ENCODE measurements at places on chromosomes 12 and 14.

- no peak for DNase-seq
Measured at GRCh38 chr14:68463705-68464374, 329.0 kb downstream of the ZFP36L1 start.

DNA sequence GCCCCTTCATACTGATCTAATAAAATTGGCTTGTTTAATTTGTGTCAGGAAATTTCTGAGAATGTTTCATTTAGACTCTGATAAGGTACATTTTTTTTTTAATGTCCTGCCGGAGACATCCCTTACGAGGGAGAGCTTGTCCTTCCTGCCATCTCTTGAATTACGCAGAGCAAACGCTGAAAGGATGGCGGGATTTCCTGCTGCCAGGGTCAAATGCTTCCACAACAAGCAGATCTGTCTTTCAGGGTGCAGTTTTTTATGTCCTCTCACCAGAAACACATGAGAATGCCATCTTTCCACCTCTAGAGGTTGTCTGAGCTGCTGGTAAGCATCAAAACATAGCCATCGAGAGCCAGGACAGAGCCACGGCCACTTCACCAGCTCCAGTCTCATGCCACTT, 126.8 kb upstream of the ARHGAP5 start:
- DNase-seq: no peak

GRCh38 chr14:93832665-93833064, 44.4 kb upstream of the PRIMA1 start:
- peak; percentile 1 for DNase-seq

DNA sequence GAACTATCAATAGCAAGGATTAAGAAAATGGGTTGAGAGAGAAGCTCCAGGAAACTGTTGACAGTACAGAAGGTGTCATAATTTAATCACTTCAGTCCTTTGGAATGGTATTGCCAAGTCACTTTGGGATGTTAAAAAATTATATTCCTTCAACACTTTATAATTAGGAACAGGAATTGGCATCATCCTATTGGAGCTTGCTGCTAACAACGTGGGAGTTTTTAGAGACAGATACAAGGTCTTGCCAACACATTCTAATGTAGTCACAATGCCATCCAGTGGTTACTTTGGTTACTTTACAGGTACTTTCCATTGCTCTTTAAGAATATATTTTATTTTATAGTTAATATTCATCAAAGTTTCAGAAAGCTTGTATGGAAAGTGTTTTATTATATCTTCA, 310.1 kb downstream of the SYT1 start:
- DNase-seq: peak; percentile 45

GRCh38 chr12:39628836-39629235, 9.2 kb upstream of the ABCD2 start:
- DNase-seq: no peak

DNA sequence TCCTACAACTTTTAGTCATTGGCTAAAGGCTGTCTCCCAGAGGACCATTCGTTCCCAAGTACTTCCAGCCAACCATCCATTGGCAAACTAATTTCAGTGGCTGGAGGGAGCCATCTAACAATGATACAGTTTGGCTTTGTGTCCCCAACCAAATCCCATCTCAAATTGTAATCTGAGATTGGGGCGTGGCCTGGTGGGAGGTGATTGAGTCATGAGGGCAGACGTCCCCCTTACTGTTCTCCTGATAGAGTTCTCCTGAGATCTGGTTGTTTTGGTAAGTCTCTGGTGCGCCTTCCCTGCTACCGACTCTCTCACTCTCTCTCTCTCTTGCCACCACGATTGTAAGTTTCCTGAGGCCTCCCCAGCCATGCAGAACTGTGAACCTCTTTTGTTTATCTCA, 99.7 kb upstream of the FUT8 start:
- DNase-seq: no peak

DNA sequence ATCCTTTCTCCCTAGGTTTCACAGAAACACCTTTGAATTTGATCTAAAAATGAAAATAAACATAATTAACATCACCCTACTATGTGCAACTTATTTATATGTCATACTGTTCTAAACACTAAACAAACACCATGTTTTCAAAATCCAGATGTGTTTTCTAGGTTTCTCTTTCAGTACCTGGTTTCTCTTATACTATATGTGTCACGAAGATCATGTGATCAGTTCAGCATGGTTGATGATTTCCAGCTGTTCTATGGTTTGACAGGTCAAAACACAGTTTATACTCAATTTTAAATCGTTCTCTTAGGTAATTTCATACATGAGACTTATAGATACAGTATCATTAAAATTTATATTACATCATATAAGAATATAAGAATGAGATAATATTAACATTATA, 373.1 kb downstream of the SOX5 start:
- DNase-seq: no peak

- no peak for DNase-seq
Measured at GRCh38 chr12:25018146-25018545, 69.2 kb upstream of the BCAT1 start.

DNA sequence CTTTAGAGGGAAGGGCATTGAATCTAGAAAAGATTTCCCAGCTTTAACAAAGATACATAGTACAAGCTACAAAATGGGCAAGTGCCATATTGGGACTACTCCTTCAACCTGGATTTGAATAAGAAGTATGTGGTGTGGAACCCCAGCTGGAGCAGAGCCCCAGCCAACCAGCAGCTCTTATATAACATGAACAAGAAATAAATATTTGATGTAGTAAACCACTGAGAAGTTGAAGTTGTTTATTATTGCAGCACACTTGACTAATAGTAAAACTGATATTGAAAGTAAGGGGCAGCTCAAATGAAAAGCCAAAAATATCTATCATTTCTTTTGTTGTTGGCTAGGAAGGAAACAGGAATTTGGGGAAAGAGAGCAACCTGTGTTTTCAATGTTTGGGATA, 701.8 kb downstream of the TMTC2 start:
- DNase-seq: no peak

DNA sequence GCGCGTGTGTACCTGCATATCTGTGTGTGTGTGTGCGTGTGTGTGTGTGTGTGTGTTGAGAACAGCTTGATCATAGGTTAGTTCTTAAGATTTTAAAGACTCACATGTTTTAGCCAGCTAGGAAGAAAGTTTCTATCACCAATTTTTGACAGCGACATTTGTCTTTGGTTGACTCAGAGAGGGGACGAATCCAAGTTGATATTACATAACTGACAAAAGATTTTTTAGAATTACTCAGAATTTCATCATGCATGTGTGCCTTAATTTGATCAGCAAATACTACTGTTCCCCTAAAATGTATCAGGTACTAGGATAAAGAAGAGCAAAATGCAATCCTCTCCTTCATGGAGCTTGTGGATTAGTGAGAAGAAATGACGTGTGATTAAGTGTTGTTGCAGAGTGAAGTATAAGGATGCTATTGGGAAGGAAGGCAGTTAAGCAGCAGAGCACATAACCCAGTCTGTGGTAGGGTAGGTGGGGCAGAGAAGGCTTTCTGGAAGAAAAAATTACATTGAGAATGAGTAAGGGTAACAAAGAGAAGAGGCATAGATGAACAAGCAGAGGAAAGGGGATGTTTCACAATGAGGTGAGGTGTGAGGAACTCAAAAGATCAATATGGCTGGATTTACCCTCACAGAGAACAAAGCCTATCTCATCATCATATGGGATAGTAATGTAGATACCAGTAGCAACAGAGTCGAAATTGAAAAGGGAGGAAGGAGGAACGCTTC, 77.5 kb downstream of the ELK3 start:
- no peak for DNase-seq

GRCh38 chr14:102608064-102608446, 15.6 kb downstream of the RCOR1 start:
- DNase-seq: no peak

DNA sequence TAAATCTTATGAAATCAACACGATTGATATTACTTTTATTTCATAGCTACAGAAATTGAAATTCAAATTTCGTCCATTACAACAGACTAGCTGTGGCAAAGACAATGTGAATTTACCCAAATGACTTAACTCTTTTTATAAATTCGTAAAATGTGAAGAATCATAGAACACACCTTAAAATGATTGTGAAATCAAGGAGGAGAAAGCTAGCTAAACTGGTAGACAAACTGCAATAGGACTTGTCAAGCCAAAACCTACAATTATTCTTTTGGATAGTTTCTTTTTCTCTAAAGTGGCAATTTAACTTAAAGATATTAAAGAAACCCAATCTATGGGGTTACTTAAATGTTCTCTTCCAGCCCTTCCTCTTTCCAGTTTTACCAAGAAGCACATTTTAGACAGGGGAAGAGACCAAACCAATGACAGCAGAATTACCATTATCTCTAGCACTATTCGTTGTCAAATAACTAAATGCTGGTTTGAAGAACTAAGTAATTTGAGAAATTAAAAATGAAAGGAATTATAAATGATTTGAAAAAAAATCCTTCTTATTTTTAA, 807 bp upstream of the SLC16A7 start:
- DNase-seq: peak; percentile 35

DNA sequence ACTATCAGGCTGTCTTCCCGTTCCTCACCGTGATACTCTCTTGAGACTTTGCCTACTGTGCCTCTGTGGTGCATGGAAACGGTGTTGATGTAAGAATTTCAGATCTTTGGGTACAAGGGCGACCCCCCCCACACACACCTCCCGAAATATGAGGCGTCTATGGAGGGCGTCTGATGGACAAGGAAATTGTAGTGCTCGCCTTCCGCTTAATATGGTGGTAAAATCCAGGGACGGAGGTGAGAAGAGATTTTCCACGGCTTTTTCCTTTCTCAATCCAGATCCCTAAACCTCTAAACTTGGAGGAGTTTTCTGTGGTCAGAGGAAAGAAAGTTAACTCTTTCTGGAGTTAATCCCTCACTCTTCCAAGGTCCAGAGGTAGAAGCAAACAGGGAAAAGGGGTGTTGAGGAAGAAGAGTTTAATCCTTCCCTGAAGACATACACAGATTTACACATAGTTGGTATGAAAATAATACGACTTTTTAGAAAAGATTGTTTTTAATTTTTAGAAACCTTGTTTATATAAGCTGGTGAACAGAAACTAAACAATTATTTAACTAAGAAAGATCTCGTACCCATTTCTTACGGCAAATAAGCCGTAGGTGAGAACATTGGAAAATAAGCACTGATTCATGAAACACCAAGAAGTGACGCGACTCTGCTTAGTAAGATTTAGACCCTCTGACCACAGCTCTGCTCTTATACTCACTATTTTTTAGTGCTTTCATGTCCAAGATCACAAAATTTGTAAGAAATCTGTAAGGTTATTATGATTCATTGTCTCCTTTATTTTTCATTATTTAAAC, 23.1 kb upstream of the RNASE12 start:
- peak; percentile 54 for DNase-seq

DNA sequence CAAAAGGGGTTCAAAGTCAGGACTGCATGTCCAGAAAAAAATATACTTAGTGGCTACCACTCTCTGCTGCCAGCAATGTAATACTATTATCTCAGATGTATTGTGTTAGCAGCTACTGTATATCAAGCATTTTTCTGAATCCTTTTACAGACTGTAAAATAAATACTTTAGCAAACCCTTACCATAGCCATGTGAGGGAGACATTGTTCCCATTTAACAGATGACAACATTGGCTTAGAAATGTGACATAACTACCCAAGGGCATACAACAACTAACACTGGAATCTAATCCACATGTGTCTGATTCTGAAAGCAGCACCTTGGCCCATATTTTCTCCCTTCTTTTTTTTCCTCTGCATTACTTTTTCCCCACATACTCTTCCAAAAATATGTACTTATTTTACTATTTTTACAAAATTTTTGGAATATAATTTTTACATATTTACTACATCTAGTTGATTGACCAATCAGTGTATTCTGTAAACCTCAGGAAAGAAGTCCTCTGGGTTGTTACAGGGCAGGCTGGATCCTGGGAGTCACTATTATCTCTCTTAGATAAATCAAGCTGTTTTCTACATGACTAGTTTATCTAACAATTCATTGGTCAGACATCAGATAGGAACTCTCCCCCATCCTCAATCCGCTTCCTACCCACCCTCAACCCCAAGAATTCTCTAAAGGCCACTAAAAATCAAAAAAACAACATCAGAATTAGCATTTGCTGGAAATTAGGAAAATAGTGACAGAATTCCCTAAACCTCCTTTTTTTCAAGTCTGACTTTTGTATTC, 154.1 kb downstream of the BTG1 start:
- no peak for DNase-seq

GRCh38 chr12:52805000-52805399, 8.9 kb downstream of the KRT4 start:
- DNase-seq: no peak

- no peak for DNase-seq
Measured at GRCh38 chr12:82124711-82125380, 233.3 kb downstream of the CCDC59 start.

DNA sequence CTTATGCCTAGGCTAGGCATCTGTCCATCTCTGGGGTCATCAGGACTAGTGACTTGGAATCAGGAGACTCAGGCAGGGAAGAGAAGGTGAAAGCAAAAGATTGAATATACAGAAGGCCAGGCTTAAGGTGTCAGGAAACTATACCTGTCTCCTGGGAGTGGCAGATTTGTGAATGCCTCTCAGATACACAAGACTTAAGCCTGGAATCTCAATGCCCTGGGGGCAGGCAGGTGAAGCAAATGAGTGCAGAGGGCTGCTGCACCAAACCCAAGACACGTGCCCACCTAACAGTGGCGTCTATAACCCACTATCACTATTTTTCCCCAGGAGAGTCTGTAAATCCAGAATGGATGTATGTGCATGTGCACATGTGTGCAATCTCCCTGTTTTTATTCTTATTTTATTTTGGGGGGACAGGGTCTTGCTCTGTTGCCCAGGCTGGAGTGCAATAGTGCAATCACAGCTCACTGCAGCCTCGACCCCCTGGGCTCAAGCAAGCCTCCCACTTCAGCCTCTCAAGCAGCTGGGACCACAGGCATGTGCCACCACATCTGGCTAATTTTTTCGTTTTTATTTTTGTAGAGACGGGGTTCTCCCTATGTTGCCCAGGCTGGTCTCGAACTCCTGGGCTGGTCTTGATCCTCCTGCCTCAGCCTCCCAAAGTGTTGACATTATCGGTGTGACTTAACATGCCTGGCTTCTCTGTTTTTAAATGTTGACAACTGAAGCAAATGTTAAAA, 31.9 kb upstream of the FOS start:
- no peak for DNase-seq

- no peak for DNase-seq
Measured at GRCh38 chr12:107912421-107913004, 138.0 kb downstream of the ASCL4 start.

DNA sequence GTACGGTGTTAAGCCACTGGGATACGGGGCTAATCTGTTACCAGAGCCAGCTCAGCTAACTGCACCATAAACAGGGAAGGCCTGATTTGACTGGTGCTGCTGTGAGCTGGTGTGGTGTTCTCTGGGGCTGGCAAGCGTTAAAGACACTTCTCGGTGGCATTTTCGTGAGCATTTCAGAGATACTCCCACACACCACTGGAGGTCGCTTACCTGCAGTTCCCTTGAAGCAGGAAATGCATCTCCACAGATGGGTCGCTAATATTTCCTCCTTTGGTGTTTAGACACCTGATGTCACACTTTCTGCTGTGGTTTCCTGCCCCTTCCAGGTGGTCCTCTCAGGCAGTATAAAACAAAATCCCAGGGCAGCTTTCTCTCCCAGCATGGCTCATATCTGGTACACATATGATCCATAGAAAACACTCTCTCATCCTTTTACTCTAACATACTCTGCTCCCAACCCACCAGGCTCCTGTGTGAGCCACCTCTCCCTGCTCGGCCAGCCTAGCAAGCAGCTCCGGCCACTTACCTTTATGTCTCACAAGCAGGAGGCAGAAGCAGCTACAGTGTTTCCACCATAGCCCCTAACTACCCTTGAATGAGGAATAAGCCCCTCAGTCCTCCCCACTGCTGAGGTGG, 129.9 kb upstream of the GRIN2B start:
- no peak for DNase-seq
